Astrocyte of the cerebellum (primary cell): ENCODE measurements at places on chromosomes 3 and 15.

DNA sequence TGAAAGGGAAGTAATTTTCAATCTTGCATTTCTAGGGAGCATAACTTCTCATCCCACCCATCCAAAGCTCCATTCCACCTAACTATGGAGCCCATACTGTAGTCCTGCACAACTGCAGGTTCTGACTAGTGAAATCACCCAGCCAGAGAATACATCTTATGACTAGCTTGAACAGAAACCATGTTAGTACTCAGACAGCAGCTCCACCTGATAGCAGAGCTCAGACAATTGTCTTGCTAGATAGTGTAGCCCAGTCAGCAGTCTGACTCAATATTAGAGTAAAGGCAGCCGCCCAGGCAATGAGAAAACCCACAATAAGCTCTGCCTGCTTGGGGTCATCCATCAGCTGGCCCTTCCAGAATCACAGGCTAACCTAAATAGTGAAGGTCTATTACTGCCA is 544.7 kb upstream of the GBE1 start:
- no peak for DNase-seq

DNA sequence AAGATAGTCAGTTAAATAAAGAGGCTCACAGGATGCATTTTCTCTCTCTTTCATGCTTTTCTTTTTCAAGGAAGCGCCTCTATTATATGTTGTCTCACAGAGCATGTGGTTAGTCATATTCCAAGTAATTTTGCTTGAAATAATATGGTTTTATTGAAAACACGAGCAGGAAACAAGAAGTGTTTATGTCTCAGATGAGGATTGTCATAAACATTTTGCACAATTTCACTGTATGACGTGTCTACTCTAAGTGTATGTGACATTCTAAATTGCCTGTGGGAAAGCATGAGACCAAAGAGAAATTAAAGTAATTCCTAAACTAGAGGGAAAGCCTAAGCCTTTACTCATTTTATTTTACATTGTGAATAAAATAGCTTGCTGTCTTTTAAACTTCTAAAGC is 818.6 kb downstream of the EPHA3 start:
- no peak for DNase-seq

GRCh38 chr15:66251790-66252684 is 1.5 kb downstream of the MEGF11 start:
- peak; percentile 8 for DNase-seq

DNA sequence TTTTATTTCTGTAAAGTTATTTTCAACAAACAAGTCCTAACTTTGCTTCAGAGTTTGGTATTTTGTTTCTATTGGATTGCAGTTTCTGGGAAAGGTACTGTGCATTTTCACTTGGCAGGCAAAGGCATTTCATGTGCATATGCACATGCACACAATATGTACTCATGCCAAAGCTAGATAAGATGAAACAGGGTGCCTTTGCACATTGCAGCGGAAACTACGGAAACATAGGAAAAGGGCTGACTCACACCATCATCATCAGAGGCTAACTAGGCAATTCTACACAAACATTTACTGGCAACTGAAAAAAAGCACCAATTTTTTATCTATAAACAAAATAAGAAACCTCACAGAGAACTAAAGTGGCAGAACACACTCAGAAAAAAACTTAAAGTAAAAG is 550.6 kb upstream of the NECTIN3 start:
- DNase-seq: peak; percentile 44

DNA sequence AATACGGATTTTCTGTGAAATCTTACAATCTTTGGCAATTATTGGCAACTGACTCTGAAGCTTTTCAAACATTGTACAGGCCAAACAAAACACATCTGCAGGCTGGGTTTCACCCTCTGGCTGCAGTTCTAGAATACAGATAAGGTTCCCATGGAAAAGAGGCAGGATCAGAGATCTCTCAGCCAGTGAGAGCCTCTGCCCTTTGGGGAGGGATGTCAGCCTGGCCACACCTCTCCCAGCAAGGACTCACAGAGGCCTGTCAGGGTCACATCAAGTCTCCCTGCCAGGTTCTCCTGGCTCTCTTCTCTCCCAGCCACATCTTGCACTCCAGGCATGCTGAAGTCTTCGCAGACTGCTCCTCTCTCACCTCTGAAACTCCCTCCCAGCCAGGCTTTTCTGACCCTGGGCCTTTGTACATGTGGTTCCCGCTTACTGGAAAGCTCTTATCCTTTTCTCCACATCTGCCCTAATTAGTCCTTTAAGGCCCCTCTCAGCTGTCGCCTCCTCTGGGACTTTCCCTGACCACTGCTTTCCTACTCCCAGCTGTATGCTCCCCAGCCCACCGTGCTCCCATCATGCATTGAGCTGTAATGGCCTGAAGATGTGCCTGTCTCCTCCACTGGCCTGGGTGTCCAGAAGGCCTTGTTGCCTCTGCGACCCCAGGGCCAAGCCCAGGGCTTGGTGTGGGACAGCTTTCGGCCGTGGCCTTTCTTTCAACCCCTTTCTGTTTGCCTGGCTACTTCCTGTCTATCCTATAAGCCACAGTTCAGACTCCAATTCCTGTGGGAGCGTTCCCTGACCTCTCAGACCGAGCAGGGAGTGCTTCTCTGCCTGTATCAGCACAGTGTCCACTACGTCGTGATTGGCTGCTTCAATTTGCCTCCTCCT is 4.3 kb downstream of the RBP1 start:
- peak; percentile 54 for DNase-seq

DNA sequence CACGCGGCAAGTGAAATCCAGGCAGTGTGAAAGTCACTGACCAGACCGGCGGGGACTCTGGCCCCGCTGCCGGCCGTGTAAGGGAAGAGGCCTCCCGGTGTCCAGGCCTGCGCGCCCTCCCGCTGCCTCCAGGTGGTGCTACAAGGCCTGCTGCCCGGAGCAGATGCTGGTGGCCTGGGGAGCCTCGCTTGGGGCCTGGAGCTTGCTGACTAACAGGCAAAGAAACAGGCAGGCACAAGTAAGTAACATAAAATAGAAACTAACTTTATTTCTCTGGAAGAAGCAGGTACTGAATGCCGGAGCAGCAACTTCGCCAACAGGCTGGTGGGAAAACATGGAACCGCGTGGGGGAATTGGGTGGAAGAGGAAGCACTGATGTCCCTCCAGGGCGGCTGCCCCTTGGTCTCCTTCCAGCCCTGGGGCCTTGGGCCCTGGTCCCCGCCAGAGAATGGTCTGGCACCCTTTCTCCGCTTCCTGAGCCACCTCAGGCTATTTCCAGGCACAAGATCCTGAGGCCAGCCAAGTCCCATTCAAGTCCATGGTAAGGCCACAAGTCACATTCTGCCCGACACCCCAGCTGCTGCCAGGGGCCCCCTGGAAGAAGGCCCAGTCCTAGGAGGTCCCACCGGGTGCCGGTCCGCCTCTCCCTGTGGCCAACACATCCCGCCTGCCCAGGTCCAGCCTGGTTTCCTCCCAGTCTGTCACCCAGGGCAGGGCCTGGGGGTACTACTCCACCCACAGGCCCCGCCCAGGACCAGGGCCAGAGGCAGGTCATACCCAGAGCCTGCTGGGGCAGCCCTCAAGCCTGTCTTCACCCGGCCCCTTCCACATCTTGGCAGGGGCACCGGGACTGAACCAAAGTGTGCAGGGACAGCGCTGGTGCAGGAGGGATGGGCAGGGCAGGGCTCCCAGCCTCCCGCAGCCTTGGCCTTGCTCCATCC is 45.0 kb downstream of the TNK2 start:
- peak; percentile 85 for DNase-seq

- DNase-seq: no peak
These were observed 152.8 kb upstream of the TLE3 start for GRCh38 chr15:70250208-70251201.

DNA sequence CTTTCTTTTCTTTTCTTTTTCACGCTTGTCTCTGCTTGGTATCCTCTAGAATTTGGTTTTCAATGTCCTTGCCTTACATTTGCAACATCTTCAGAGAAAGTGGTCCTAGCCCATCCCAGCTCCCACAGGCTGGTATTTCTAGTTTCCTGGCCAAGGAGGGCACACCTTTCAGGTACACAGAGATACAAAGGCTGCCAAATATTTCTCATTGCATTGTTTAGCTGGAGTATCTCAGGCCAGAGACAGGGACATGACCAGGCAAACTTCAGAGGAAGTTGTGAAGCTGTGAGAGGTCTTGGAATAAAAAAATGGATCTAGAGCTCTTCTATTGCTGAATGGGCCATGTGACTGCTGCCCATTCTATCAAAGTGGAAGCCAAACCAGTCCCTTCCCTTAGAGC is 68.9 kb downstream of the BDH1 start:
- DNase-seq: no peak

- no peak for DNase-seq
These were observed 384.0 kb upstream of the TPM1 start for GRCh38 chr15:62658498-62658897.

DNA sequence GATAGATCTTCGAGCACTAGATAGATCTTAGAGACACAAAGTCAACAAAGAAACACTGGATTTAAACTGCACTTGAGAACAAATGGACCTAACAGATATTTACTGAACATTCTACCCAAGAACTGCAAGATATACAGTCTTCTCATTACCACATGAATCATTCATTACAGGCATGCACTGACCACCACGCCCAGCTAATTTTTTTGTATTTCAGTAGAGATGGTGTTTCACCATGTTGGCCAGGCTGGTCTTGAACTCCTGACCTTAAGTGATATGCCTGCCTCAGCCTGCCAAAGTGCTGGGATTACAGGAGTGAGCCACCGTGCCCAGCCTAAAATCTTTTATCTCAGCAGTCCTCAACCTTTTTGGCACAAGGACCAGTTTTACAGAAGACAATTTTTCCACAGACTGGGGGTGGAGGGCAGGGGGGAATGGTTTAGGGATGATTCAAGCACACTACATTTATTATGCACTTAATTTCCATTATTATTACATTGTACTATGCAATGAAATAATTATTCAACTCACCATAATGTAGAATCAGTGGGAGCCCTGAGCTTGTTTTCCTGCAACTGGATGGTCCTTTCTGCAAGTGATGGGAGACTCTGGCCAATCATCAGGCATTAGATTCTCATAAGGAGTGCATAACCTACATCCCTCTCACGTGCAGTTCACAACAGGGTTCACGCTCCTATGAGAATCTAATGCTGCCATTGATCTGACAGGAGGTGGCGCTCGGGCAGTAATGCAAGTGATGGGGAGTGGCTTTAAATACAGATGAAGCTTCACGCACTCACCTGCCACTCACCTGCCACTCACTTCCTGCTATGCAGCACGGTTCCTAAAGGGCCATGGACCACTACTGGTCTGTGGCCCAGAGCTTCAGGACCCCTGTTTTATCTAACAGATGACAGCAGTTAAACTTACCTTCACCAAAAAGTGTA is 21.7 kb downstream of the CSNK1G1 start:
- no peak for DNase-seq

DNA sequence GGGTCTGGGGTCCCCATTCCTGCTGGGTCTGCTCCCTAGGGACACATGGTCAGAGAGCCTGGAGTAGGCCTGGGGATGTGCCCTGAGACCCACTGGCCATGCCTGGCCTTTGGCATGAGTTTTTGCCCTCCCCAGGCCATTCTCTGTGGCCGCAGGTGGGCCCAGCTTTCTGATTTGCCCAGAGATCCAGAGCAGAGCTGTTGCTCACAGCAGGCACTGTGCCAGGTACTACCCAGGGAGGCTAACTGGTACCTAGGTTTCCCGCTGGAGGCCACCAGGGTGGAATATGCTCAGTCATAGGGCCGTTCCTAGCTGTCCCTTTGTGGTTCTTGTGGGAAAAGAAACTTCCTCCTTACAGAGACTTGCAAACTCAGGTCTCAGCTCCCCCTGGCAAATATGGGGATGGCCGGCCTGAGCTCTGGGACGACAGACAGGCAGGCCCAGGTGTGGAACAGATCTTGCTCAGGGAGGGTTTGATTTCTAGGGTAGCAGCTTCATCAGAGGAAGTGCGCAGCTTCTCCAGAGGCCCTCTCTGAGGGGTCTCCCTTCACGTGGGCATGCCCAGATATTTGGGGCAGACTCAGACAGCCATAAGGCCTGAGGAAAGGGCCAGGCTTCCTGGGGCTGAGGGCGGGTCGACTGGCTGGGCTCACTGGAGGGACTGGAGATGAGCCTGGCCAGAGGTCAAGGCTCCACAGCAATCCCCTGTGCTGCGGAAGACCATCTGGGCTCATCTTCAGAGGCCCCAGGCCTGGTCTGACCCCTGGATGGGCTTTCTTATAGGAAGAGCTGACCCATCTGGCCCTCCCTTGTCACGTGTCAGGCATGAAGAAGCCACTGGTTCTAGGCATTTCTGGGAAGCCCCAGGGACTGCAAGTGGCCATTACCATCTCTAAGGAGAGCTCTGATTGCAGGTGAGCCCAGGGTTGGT is 28.0 kb downstream of the ACAA1 start:
- DNase-seq: no peak
